ENCODE measurements at places on chromosomes 5 and 9.

GRCh38 chr5:148993283-148993936 is 69.5 kb downstream of the SH3TC2 start:
- no peak for DNase-seq

- DNase-seq, result no peak
Measured at GRCh38 chr9:11158676-11159075, 545.9 kb upstream of the PTPRD start.

DNA sequence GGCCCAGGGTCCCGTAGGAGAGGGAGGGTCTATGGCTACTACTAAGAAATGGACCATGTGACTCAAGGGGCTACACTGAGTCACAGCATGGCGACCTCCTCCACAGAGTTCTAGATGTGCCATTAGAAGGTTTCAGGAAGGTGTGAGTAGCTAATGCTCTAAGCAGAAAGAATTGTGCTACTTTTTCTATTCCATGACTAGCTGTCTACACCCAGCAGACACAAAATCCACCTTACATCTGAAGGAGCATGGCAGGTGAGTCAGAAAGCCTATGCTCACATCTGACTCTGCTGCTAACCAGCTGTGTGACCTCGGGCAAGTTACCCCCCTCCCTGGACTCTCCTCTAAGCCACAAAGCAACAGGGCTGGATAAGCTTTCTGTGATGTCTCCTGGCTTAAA is 14.4 kb upstream of the MEIKIN start:
- DNase-seq, result no peak

- DNase-seq, result no peak
Measured at GRCh38 chr9:124279531-124280175, 21.9 kb downstream of the NEK6 start.

- no peak for DNase-seq
Measured at GRCh38 chr5:129171194-129171944, 76.8 kb downstream of the ISOC1 start.

All from GM12878 (cell line).